ENCODE measurements at places on chromosomes 3 and 15. TPM values are rescaled to one million over a fixed set of nuclear protein-coding genes. Genes with fewer than 3 reads are reported as not detected.

Gene AADAC
- not detected for total RNA-seq

DNA sequence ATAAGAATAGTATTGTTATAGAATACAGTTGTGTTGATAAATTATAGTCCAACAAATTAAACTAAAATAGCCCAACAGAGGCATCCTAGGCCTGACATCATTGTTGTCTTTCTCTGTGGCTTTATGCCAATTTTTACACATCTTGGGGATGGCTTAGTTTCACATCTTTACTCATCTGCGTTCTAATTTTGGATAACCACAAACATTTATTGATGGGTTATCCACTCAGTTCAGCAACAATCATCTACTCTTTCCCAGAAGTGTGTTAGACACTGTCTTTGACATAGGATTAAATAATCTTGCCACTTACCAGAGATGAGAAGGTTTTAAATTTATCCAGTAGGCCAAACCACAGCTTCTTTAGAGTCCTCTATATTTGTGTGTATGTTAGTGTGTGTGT lies 120.8 kb upstream of the PHLDB2 start:
- H3K4me1 ChIP-seq, result peaks cover 27% of the 10 kb centered on the region
- no peaks in the 10 kb centered on the region for H3K27me3 ChIP-seq
- H3K27ac ChIP-seq, result no peak overlapping the region
- H3K36me3 ChIP-seq, result peaks cover 12% of the 10 kb centered on the region
- DNase-seq, result no peak
- H3K4me3 ChIP-seq, result no peak overlapping the region

Gene ZNF860
- not detected for total RNA-seq

GRCh38 chr3:1943395-1944118 lies 155.1 kb upstream of the CNTN4 start:
- H3K27ac ChIP-seq, result no peak overlapping the region
- no peak for DNase-seq
- H3K4me3 ChIP-seq, result no peak overlapping the region
- no peaks in the 10 kb centered on the region for H3K27me3 ChIP-seq
- H3K36me3 ChIP-seq, result no peaks in the 10 kb centered on the region

Gene SNX33
- 1.4 TPM for total RNA-seq

GRCh38 chr3:99570061-99570460 lies 68.3 kb upstream of the COL8A1 start:
- DNase-seq, result no peak
- no peaks in the 10 kb centered on the region for H3K27me3 ChIP-seq
- no peaks in the 10 kb centered on the region for H3K36me3 ChIP-seq

Gene CTXN2
- total RNA-seq, result not detected
